Pulmonary artery endothelial cell (primary cell): ENCODE measurements at places on chromosomes 5 and 9. TPM values are rescaled to one million over a fixed set of nuclear protein-coding genes. Genes with fewer than 3 reads are reported as not detected.

GRCh38 chr9:95644377-95644776 is 127.6 kb upstream of the PTCH1 start:
- no peak for DNase-seq

GRCh38 chr9:32581512-32582143 is 8.7 kb upstream of the NDUFB6 start:
- DNase-seq: no peak

GRCh38 chr9:137076636-137077009 is 694 bp upstream of the UAP1L1 start:
- no peak for DNase-seq

DNA sequence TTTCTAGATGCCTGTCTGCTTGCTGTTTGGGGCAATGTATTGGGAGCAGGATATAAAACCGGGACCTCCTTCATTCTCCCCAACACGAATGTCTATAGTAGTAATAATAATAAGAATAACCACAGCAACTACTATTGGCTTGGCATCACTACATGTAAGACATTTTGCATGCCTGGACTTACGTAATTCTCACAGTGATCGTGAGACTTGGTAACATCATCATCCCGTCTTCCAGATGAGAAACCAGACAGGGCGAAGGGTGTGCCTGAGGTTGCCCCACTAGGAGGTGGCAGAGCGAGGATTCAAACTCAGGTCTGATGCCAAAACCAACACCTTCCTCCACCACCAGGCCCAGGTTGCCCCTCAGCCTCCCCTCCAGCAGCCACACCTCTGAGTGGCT is 185.1 kb downstream of the RGS3 start:
- no peak for DNase-seq

- DNase-seq: no peak
Observed at GRCh38 chr5:58937031-58937681, 354.3 kb downstream of the RAB3C start.

DNA sequence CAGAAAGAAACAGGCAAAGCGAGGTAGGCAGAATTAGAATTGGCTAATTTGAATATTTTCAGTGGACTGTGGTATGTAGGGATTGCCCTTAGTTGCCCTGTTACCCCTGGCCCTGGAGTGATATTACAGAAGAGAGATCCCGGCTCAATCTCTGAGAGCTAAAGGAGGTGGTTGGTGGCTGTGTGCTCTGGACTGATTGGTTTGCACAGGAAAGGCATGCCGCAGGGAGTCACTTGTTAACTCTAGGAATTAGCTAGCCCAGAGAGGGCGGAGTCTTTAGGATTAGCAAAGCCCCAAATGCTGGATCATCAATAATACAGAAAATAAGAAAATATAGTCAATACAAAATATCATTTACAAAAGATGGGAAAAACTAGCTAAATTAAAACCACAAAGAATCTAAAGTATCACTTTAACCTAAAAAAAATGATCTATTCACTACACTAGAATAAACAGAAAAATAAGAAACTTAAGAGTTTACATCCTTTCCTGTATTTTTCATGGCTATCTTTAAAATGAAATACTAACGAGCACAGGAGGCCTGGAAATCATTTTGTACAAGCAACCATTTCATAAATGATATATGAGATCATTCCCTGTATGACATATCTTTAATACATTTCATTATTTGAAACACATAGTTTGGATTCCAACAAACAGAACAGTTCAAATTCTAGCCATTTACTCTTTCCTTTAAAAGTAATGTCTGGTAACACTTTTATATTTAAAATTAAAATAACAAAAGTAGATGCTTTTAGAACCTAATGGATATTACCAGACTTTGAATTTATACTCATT is 71.1 kb downstream of the GNAQ start:
- no peak for DNase-seq

DNA sequence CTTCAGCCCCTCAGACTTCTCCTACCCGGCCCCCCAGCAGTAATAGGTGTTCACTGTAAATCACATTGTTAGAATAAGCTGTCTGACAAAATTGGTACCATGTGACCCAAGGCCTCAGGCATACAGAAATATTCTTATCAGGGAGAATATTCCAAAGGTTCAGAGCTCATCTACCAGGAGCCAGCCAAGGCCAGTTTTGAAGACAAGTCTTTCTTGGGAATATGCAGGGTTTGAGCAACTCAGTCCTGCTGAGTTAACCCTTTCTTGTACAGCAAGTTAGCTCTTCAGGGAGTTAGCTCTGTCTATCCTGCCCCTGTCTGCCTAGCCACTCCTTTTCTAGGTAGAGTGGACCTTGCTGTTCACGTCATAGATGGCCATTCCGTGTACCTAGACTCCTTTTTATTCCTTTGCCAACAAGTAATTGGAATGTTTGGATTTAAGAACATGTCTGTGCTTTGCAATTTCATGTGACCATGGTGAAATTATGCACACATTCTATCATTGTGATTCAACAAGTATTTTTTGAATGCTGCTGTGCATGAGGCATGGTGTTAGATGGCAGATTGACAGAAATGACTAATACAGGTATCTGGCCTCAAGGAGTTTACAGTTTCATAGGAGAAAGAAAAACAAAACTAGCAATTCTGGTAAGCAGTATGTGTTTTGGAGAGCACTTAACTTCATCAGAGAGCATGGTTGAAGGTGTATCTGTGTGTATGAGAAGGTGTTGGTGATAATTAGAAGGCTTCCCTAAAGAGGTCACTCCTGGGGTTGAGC is 22.6 kb downstream of the TGFBR1 start:
- DNase-seq: no peak

CDO1 gene
- total RNA-seq: 5.5 and 6.3 TPM in 2 replicates

KIF20A gene
- total RNA-seq: 47.2 and 125 TPM in 2 replicates

UGT3A2 gene
- not detected in 2 replicates for total RNA-seq

PRSS3 gene
- 20.3 and 30.8 TPM in 2 replicates for total RNA-seq

APBA1 gene
- 7.1 and 14.0 TPM in 2 replicates for total RNA-seq

SMIM23 gene
- not detected in 2 replicates for total RNA-seq

SLIT3 gene
- total RNA-seq: 0.25 and 0.99 TPM in 2 replicates

PCDHA10 gene
- total RNA-seq: 0.07 and 0.35 TPM in 2 replicates
